Effector memory CD4-positive, alpha-beta T cell (primary cell): ENCODE measurements at places on chromosomes 13 and 19.
A peak's percentile ranks its signal among the peaks of the same experiment; 100 is the strongest.

DNA sequence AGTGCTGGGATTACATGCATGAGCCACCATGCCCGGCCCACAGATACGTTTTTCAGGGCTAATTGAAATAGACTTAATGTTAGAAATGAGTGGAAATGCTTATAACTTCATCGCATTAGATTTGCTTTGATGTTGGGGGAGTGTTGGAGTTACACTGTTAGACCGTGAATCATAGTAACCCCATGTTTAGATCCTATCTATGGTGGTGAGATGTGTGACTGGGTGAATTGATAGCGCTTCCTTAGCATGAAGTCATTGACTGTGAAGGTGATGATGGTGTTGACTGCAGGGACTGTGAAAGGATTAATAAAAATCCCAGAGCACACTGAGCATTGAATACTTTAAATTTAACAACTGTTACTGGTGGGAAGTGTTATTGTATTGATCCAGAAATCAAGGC, 1.7 kb downstream of the ZNF264 start:
- no peak for DNase-seq

DNA sequence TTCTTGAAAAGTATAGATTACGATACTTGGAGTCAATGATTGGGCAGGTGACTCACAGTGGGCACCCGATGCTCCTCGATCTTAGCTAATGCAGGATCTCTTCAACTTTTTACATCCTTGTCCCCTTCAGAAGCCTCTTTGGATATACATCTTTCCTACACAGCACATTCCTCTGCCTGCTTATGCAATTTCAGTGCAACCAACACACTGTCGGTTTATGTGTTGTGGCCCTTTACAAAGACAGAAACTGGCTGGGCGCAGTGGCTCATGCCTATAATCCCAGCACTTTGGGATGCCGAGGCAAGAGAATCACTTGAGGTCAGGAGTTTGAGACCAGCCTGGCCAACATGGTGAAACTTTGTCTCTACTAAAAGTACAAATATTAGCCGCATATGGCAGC, 2.6 kb downstream of the GPR42 start:
- no peak for DNase-seq

GRCh38 chr13:73212482-73212881, 153.7 kb downstream of the KLF5 start:
- no peak for DNase-seq

DNA sequence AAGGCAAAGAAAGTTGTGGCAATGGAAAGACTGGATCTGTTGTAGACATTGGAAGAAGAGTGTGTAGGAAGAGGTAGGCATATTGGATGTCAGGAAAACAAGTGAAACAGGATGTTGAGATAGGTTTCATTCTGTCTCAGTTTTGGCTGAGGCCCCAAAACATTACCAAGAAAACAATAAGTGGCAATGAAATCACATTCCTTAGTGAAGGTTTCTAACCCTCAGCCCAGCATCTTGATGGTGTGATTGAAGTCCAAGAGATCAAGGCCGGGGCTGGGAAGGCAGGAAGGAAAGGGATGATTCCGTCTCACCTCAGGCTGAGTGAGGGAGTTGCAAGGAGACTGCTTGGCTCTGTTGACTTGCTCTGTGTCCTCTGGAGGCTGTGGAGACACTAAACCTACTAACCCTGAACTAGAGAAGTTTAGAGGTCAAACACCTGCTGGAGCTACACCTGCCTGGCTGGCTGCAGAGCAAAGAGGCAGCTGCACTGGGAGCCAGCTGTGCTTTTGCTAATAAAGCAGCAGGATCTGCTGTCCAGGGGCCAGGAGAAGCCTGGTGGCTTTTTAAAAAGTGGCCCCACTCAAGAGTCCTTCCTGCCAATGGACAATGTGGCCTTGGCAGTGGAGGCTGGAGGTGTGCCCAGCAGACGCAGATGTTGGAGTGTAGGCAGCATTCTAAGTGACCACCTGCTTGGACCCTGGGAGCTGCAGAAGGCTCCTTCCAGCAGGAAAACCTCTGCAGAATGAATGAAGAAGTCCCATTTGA, 53.6 kb downstream of the DGKH start:
- no peak for DNase-seq

DNA sequence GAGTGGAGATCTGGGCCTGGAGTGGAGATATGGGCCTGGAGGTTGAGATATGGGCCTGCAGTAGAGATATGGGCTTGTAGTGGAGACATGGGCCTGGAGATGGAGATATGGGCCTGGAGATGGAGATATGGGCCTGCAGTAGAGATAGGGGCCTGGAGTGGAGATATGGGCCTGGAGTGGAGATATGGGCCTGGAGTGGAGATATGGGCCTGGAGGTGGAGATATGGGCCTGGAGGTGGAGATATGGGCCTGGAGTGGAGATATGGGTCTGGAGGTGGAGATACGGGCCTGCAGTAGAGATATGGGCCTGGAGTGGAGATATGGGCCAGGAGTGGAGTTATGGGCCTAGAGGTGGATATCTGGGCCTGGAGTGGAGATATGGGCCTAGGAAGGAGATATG, 402 bp downstream of the KIR2DL3 start:
- no peak for DNase-seq

- DNase-seq, result no peak
Observed at GRCh38 chr19:2035590-2035991, 15.5 kb downstream of the MKNK2 start.

DNA sequence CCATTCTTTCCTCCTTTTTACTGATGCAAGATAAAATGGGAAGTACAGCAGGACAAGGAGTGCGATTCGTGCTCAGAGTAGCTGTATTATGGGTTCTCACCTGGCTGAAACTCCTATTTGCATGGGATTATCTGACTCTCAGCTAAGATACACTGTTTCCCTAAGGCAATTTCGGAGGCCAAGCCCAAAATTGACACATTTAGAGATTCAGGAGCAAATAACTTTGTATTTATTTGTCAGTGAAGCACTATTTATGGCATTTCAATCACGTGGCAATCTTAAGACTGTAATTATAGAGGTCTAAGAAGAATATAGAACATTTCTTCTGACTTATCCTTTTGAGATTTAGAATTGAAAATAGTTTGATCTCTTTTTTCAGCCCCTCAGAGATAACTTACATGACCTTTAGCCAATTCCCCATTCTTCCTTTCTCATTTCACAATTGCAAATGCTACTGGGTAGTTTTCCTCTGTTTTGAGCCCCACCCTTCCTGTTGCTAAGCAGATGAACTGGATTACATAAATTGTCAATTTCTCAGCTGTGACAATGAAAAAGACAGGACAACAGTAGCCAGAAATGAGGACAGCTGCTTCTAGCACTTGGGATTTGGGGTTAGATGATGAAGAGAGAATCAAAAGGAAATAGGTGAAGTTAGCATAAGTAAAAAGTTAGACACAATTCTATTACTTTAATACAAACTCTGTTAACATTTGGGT, 122.7 kb upstream of the FRY start:
- no peak for DNase-seq

GRCh38 chr19:35206379-35206778, 22.2 kb downstream of the FAM187B start:
- peak; percentile 55 for DNase-seq

DNA sequence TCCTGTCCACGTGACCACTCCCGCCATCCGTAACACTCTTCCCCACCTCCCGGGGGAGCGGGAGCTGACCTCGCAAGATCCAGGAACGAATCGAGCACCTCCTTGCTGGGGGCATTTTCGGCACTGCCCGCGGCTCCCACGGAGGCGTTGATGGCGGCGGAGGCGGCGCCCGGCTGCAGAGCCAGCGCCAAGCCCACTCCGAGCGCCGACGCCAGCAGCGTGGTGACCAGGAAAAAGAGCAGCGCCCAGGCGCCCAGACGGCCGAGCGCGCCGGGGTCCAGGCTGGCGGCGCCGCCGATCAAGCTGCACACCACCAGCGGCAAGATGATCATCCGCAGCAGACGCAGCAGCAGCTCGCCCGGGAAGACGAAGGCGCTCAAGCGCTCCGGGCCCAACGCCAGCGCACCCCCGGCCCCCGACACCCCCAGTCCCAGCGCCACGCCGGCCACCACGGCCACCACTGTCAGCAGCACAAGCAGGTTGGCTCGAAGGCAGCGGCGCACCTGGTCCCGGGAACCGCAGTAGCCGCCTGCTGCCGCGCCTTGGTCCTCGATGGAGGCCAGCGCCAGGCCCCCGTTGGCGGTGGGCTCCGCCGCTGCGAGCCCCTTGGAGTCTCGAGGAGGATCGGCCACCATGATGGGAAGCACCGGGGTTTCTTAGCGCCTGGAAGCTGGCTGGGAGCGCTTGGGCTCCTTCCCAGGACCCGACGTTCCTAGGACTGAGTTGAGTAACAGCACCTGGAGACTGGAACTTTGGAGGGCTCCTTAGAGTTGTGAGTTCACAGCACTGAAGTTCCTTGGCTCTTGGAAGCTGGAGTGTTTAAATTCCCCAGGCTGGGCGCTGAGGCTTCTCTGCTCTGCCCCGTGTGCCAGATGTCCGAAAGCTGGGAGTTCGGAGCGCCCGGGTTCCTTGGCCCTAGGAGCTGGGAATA, 798 bp downstream of the SLC1A5 start:
- DNase-seq, result peak; percentile 10

GRCh38 chr19:50542943-50543342, 25.3 kb downstream of the LRRC4B start:
- DNase-seq, result no peak

DNA sequence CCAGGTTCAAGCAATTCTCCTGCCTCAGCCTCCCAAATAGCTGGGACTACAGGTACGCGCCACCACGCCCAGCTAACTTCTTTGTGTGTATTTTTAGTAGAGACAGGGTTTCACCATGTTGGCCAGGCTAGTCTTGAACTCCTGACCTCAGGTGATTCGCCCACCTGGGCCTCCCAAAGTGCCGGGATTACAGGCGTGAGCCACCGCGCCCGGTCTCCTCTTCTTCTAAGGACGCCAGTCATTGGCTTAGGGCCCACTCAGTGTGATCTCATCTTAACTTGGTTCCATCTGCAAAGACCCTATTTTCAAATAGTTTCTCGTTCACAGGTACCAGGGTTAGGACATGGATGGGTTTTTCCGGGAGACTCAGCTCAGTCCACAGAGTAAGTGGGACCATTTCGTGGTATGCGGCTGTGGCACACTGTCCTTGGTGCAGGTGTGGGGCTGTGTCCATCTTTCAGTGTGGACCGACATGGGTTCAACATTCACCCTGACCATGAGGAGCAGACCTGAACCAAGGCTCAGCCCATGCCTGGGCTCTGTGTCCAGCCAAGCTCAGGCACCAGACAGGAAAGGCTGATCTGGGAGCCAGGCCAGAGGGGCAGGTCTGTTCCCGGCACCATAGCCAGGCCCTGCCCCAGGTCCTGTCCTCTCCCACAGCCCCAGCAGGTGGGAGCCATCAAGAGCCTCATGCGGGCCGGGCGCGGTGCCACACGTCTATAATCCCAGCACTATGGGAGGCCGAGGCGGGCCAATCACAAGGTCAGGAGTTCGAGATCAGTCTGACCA, 2.8 kb upstream of the MKNK2 start:
- DNase-seq, result no peak

- DNase-seq, result no peak
Observed at GRCh38 chr19:30739394-30739793, 367.2 kb downstream of the ZNF536 start.

DNA sequence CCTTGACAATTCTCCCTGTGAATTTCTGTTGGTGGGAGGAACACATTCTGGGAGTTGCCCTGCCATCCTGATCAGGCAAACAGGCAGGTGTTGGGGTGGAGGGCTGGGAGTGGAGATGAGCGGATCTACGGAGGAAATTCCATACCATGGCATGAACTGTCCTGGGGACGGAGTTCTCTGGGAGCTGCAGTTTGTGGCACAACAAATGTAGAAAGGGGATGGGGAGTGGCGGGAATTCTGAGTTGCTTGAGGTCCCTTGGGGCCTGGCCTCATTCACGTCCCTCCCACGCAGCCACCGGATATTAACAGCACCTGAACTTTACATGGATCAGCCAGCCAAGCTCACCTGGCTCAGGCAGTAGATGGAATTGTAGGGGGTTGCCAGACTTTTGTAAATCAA, 70.0 kb downstream of the CHST8 start:
- DNase-seq, result no peak

- DNase-seq, result no peak
Observed at GRCh38 chr19:17078036-17078919, 2.7 kb downstream of the MYO9B start.

GRCh38 chr19:13109361-13110098, 6.9 kb upstream of the LYL1 start:
- no peak for DNase-seq

DNA sequence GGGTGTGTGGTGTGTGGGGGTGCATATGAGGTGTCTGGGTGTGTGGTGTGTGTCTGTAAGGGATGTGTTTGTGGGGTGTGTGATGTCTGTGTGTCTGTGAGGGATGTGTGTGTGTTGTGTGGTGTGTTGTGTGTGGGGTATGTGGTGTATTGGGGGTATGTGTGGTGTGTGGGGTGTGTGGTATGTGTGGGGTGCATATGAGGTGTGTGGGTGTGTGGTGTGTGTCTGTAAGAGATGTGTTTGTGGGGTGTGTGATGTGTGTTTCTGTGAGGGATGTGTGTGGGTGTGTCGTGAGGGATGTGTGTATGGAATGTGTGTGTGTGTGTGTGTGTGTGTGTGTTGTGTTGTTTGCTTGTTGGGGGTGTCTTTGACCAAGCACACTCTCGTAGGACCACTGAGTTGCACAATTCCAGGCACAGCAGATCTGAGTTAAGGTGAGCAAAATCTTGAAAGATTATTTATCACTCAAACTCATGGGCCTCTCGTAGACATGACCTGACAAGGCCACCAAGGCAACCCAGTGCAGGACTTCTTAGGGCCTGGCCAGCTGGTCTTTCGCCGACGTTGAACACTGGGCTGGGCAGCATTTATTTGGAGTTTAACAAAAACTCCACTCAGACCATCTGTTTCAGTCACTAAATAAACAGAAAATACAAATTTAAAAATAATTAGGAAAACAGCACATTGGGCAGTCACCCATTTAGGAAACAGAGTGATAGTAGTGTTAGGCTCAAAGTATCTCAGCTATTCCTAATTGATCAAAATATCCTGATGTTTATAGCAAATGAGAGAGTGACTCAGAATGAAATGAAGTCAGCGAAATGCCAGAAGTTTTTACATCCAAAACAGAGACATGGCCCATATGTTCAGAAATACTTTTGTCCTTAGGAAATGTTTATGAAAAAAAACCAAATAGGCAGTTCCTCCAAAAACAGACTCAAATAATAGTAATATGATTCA, 301.1 kb downstream of the FGF9 start:
- no peak for DNase-seq

GRCh38 chr13:80072231-80072630, 268.7 kb downstream of the SPRY2 start:
- DNase-seq, result no peak

GRCh38 chr19:41530761-41531301, 45.1 kb upstream of the CEACAM21 start:
- no peak for DNase-seq

GRCh38 chr19:35471946-35472345, 18.3 kb downstream of the KRTDAP start:
- DNase-seq, result no peak

- no peak for DNase-seq
Observed at GRCh38 chr13:95180513-95181245, 120.6 kb downstream of the ABCC4 start.

GRCh38 chr19:10019246-10019645, 6.0 kb downstream of the RDH8 start:
- DNase-seq, result no peak
